Cardiac septum (tissue), 1 donor: ENCODE measurements at places on chromosomes 16 and 17. TPM values are rescaled to one million over a fixed set of nuclear protein-coding genes. Genes with fewer than 3 reads are reported as not detected.

DNA sequence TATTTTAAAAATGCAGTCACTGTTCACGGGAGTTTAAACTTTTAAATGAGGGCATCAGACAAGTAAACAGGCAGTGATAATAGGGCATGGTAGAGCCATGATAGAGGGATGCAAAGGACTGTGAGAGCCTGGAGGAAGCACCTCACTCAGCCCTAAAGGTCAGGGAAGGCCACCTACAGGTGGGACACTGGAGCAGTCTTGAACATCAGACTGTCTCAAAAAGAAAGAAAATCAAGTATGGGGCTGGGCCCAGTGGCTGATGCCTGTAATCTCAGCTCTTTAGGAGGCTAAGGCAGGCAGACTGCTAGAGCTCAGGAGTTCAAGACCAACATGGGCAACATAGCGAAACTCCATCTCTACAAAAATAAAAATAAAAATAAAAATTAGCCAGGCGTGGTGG, 31.0 kb upstream of the DHRS7B start:
- no peak for DNase-seq

DNA sequence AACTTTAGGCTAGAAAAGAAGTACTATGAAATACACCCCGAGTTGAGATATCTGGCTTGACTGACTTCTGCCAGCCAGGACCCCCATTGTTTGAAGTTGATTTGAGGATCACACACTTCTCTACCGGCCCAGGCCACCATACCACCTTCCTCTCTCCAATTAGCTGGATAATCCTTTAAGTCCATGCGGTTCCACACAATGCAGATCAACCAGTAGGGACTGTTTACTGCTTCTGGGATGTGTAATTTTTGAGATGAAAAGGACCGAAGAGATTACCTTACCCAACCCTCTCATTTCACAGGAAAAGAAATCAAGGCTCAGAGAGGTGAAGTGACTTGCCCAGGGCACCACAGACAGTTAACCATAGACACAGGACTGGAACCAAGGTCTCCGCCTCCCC, 20.5 kb downstream of the ERN1 start:
- DNase-seq, result no peak

- no peak for DNase-seq
Measured at GRCh38 chr16:70688246-70688742, 2.4 kb upstream of the MTSS2 start.

AANAT gene
- not detected for total RNA-seq

PGAP6 gene
- 42.8 TPM for total RNA-seq
